Stimulated activated CD8-positive, alpha-beta memory T cell treated with anti-CD3 and anti-CD28 coated beads, Interleukin-15, amount 100 ng/mL, for 4 hours (primary cell): ENCODE measurements at places on chromosomes 5 and 9.

DNA sequence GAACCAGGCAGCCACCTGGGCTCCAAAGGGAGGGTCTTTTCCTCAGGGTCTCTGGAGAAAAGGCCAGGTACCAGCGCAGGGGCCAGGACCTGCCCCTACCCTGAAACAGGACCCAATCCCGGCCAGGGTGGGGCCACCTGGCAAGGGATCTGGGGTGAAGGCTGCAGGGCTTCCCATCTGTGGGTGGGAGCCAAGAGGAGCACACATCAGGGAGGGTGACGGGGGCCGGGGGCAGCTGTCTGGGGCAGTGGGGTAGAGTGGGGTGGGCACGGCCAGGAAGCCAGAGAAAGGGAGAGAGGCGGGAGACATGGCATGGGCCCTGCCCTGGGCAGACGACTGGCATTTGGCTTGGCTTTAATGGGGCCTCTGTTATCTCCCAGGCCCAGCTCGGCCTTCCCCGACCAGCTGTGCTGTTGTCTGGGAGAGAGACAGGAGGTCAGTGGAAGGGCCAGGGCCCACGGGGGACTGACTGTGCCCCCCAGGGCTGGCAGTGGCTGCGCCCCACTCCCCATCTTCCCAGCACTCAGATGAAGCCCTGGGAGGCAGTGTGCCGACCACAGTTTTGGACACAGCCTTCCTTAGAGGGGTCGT, 57.2 kb upstream of the RNF130 start:
- DNase-seq: no peak

DNA sequence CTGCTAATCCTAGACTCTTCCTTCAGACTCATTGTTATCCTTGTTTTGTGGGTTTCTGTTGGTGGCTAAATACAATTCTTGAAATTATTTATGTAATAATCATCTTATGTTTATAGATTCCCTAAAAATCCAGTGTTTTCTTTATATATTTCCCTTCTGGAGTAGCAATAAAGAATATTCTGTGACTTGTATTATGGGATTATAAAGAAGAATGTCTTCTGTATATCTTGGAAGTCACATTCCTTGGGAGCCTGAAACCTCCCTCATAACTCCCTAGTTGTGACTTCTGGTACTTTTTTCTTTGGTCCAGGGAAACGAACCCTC, 356.1 kb downstream of the TMEM167A start:
- DNase-seq: no peak

DNA sequence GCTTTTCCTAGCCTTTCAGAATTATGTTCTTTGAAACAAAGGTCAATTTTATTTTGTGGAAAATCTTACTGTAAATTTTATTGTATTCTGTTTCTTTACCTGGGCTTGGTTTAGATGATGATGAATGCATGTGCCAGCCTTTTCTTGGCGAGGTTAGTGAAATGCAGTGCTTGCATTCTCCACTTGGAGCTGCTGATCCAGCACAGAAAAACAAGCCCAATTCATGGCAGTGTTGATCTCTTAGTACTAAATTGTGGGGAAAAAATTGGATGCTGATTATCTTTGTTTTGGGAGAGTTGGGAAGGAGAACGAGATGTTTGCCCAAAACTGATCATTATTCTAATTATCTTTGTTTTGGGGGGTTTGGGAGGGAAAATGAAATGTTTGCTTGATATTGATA, 3.7 kb downstream of the HABP4 start:
- DNase-seq: no peak

DNA sequence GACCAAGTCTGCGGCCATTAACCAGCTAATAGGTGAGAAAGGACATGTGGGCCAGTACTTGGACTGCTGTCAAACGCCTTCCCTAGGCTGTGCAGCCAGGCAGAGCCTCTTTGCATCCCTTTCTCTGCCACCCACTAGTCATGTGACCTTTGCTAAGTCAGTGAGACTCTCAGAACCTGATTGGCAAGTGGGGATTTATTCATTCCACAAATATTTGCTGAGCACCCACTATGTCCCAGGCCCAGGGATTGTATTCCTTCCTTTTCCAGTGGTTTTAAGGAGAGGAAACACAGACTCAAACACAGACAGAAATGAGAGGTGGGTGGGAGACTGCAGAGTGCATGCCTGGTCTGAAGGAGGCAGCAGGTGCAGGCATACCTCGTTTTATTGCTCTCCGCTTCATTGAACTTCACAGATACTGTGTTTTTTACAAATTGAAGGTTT, 71.6 kb upstream of the GALNT10 start:
- DNase-seq: no peak

- DNase-seq: no peak
These were observed 32.4 kb upstream of the SPDL1 start for GRCh38 chr5:169551146-169551545.

GRCh38 chr9:26579056-26579455, 313.5 kb downstream of the CAAP1 start:
- DNase-seq: no peak

GRCh38 chr5:17346811-17347210, 129.4 kb downstream of the BASP1 start:
- DNase-seq: no peak

GRCh38 chr5:172319708-172320441, 36.3 kb upstream of the UBTD2 start:
- DNase-seq: no peak

- no peak for DNase-seq
These were observed 178.9 kb downstream of the SREK1 start for GRCh38 chr5:66322786-66323528.

- DNase-seq: no peak
These were observed 25.4 kb downstream of the SREK1 start for GRCh38 chr5:66169534-66169933.

- DNase-seq: no peak
These were observed 8.8 kb downstream of the PHYHD1 start for GRCh38 chr9:128929560-128929959.

DNA sequence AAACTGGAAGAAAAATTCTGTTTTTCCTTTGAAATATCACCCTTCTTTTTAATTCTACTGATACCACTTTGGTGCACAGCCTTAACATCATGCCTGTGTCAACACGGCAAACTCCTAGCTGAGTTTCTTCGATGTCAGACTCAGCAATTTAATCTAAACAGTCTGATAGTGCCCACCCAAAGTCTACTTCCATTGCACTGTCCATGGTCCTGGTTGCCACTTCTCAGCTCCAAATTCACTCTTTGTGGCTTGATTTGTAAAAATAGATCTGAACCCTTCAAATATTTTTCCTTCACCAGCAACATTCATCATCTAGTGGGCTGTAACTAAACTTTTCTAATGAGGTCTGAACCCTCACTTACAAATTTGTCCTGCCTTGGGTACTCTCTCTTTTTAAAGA, 107.8 kb downstream of the NUDT12 start:
- no peak for DNase-seq

DNA sequence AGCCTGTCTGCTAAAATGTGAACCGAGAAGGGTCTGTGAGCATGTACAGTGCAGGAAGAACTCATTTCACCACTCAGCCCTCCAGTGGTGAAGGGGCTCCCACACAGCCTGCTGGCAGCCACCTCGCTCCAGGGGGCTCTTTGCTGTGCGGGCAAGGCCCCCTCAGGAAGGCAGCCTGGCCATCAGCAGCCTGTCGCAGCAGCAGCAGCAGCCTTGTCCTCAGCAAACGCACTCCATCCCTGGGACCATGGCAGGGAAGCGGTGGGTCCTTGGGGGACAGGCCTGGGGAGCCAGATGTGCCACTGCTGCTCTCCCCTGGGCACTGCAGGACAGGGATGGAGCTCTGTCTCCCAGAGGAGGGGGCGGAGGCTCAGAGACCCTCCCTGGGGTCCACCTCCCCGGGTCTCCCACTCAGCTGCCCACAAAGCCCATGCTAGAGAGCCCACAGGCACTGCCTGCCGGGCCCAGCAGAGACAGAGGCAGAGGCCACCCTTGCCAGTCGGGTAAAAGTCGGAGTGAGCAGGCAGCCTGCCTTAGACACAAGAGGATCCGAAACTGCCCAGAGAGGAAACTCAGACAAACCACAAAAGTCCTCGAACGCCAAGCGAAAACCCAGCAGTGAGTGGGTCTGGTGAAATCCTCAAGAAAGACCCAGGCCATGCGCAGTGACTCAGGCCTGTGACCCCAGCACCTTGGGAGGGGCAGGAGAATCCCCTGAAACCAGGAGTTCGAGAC, 8.0 kb downstream of the BRD3 start:
- DNase-seq: no peak

- DNase-seq: no peak
These were observed 21.4 kb upstream of the CRB2 start for GRCh38 chr9:123334639-123335038.

- no peak for DNase-seq
These were observed 65.0 kb upstream of the ANGPTL2 start for GRCh38 chr9:127187231-127187956.

- no peak for DNase-seq
These were observed 48.2 kb downstream of the TGFBI start for GRCh38 chr5:136076881-136077445.

GRCh38 chr5:77936365-77936693, 160.2 kb upstream of the TBCA start:
- DNase-seq: no peak

GRCh38 chr5:39755986-39756385, 331.2 kb upstream of the DAB2 start:
- no peak for DNase-seq

DNA sequence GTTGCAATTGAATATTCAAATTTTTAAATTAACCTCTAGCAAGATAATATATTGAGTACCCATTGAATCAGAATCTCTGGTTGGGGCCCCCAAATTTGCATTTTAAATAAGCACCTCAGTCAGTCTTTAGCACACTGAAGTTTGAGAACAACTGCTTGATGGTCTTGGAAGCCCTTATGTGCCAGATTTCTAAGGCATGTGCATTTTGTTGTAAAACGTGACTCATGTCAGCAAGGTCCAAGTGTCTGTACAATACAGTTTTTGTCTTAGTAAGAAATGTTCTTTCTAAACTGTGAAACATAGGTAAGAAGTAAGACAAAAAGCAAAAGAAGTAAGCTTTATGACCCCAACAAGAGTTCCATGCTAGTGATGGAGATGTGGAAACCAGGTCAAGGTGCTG, 59.1 kb upstream of the PHF2 start:
- no peak for DNase-seq

DNA sequence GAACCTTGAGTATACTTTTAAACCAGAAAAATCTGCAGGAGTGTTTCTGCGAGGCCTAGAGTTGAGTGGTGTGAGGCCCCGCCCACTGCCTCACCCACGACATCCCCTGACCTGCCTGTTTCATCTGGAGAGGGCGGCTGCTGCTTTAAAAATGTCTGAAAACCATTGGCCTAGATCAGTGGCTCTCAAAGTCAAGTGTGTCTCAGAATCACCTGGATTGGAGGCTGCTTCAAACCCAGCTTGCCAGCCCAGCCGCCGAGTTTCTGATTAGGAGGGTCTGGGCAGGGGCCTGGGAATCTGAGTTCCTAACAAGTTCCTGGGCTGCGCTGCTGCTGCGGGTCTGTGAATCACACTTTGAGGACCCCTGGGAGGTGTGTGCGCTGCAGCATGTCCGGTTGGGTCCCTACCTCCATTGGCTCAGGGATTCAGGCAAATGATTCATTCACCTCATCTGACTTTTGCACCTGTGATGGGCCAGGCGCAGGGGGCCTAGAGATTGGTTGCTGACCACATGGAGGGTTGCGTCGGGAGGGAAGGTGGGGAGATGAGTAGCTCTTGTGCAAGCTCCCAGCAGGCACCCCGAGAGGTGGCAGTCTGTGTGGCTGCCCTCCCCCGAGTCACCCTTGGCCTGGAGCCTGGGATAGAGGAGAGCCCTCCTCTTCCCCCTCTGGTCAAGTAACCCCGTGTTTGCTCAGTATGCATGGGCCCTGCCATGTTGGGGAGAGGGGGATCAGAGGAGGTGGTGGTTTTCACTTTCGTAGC, 27.6 kb upstream of the HMCN2 start:
- no peak for DNase-seq

GRCh38 chr5:59218424-59219045, 635.7 kb downstream of the RAB3C start:
- no peak for DNase-seq

- DNase-seq: no peak
These were observed 56.5 kb upstream of the SPATA31D4 start for GRCh38 chr9:81871695-81872094.

- DNase-seq: no peak
These were observed 111.0 kb upstream of the SLIT3 start for GRCh38 chr5:169411786-169412430.

GRCh38 chr5:157959370-157959769, 100.4 kb upstream of the CLINT1 start:
- DNase-seq: no peak

- DNase-seq: no peak
These were observed 14.9 kb downstream of the RASGRF2 start for GRCh38 chr5:80975065-80975464.

DNA sequence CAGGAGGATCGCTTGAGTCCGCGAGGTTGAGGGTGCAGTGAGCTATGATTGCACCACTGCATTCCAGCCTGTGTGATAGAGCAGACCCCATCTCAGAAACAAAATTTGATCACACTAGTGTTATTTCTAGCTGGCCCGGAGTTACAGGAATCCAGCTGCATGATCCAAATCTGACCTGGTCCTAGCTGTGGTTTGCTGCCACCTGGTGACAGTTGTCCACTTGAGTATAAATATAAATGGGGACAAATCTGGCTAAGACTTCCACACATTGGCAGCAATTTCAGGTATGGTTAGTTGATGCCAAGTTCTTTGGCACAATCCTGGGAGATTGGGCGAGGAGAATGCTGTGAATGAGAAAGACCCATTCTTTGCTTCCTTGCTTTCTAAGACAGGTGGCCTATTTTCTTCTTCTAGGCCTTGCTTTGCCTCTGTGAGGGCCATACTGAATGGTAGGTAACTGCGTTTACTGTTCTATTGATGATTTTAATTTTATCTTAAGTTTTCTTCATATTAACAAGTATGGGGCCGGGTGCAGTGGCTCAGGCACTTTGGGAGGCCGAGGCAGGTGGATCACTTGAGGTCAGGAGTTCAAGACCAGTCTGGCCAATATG, 35.4 kb downstream of the UBE2R2 start:
- DNase-seq: peak; percentile 22

- DNase-seq: no peak
These were observed 10.9 kb downstream of the CEP72 start for GRCh38 chr5:622946-623522.

DNA sequence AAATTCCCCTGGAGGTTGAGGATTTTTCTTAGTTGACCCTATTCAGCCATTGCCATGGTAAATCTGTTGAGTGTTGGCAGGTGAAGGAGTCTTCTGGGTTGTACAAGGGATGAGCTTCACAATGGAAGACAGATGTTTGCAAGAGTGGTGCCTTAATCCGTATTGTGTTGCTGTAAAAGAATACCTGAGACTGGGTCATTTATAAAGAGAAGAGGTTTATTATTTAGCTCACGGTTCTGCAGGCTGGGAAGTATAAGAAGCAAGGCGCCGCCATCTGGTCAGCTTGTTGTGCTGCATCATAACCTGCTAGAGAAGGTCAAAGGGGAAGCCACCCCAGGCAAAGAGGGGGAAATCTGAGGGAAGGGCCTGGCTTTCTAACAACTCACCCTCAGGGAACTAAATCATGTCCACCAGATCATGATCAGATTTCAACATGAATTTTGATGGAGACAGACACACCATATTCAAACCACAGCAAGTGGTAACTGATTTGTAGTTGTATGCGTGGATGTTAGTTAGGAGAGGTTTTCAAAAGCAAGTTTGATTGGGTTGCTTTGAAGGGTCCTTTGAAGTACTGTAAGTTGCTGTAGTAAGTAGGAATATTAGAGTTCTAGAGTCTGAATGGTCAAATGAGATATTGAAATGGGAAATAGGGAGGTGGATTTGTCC, 2.5 kb downstream of the TNPO1 start:
- no peak for DNase-seq

- DNase-seq: no peak
These were observed 233.7 kb upstream of the ADAMTSL1 start for GRCh38 chr9:18240213-18240612.

GRCh38 chr5:58773744-58774441, 191.0 kb downstream of the RAB3C start:
- DNase-seq: no peak
